ENCODE measurements at places on chromosomes 11 and 22.

GRCh38 chr11:59259047-59259446 is 46.3 kb upstream of the MPEG1 start:
- no peak for DNase-seq

DNA sequence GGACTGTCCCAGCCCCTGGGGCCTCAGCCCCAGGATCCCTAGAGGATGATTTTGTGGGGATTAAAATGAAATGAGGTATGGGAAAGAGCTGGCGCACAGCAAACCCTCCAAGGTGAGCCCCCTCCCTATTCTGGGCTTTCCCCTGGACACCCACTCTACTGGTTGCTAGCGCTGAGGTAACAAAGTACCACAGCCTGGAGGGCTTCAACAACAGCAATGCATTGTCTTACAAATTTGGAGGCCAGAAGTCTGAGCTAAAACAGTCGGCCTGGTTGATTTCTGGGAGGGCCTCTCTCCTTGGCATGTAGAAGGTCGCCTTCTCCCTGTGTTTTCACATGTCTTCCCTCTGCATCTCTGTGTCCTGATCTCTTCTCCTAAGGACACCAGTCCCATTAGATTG is 913.6 kb downstream of the NTM start:
- DNase-seq = no peak

- no peak for DNase-seq
Measured at GRCh38 chr11:773425-773824, 3.9 kb downstream of the GATD1 start.

DNA sequence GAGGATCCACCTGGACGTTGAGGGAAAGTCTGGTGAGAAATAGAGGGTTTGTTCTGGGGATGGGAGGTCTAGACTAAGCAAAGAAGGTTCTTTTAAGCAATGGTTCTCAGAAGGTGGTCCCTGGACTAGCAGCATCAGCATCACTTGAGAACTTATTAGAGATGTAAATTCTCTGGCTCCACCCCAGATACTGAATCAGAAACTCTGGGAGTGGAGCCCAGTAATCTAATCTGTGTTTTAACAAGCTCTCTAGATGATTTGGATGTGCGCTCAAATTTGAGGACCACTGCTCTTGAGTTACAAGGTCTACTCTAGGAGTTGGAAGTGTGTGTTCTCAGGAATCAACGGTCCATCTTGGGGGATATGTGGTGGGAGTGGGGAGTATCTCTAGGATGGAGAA is 3.3 kb upstream of the ABCG4 start:
- no peak for DNase-seq

DNA sequence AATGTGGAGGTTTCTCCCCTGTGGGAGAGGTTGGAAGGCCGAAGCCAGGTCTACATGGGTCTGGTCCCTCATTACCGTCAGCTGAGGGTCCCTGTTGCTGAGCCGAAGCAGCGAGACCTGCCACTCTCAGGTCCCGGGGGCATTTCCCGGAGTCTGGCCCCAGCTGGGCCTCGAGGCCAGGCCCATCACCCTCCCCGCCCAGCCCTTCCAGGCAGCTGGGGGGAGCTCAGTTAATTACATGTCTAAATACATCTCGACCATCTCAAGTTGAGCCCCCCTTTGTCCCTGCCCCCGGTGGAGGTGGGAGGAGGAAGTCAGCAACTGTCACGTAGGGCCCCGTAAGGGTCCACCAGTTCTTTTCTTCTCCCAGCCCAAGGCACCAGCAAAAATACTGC is 3.6 kb downstream of the CDKN1C start:
- DNase-seq = no peak

DNA sequence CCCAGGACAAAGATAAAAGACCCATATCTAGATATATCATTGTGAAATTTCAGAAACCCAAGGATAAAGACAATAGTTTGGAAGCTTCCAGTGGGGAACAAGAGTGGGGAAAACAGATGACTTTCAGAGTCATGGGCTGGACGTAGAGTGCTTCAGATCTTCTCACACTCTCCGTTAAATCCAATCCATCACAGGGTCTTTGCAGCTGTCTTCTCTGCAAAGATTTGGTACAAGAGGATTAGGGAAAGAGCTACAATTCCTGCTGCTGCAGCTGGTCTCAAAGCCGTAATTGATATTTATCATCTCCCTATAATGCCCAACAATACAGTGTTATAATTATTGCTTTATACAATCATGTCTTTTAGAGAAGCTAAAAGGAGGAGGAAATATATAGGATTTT is 63.4 kb upstream of the CLPB start:
- DNase-seq = no peak

DNA sequence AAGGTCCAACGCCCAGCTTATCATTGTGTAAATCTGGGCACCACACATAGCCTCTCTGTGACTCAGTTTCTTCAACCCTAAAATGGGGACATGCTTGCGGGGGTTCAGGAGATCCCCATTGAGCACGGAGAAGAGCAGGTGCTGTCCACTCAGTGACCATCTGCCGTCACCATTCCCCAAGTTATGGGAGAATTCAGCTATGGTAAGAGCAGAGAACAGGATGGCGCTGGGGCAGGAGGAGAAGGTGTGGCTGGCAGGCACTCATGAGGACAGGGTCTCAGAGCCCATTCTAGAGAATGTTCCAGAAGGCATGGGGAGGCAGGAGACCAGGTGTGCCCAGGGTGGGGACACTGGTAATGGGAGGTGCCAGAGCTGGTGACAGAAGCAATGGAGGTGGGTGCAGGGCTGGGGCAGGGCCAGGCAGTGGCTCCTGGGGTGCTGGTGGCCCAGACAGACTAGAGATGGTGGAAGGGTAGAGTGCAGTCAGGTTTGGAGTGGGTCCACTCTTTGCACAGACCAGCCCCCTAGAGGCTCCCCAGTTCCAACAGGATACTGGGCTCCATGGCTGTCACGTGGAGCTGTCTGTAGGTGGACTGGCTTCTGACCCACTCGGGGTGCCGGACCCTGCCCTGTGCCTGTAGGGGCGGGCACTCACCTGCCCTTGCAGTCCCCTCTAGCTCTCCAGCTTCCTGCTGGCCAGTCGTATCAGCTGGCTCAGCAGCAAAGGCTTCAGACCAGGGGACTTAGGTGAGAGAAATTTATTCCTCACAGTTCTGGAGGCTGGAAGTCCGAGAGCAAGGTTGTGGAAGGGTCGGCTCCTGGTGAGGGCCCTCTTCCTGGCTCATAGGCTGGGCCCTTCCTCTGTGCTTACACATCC is 84.7 kb downstream of the CDKN1C start:
- DNase-seq = no peak

DNA sequence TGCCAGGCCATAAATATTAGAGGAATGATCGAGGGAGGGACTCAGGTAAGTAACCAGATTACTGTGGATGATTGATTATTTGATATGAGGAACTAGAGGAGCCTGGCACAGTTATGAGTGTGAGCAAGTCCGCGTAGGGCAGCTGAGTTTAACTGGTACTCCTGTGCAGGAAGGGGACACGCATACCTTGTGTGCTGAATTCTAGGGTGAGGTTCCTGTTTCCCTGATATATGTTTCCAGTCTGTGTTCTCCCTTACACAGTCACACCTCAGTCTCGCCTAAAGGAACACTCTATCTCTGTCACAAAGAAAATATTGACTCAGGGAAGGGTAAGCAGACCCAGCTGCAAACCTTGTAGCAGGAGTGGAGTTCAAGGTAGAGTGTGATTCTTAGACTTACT is 17.4 kb downstream of the SGSM3 start:
- no peak for DNase-seq

DNA sequence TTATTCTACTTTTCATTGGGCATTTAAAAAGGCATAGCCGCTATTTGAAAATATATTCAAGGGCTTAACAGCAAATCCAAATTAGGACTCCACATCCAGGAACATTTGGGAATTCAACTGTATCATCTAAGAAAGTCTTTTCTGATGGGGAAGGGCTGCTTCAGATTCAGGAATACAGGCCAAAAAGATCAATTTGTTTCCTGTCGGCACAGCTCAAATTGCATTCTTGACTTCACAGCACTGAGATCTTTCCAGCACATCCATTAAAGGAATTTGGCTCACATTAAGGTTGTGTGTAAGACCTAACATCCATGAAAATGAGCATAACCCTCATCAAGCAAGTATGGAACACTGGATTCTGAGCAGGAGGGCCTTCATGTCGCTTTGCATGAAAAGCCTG is 1169.5 kb upstream of the CCDC90B start:
- no peak for DNase-seq

DNA sequence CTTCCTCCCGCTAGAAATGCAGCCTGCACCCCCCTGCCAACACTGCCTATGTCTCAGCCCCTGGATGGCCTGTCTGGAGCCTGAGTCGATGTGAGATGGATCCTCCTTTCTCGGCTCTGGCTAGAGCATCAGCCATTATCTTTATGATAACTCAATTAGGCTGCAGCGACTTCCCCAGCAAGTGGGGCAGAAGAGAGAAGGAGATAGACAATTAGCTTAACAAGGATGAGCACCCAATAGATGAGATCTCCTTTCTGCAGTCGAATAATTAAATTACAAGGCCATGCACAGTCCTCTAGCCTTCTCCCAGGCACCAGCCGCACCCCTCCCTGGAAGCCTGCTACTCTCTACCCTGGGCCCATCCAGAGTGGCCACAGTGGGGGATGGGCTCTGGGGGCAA is 179.3 kb downstream of the CEP164 start:
- DNase-seq = no peak

- DNase-seq = no peak
Measured at GRCh38 chr22:39627208-39627607, 56.7 kb downstream of the CACNA1I start.

- DNase-seq = no peak
Measured at GRCh38 chr11:88576741-88577140, 239.2 kb upstream of the CTSC start.

DNA sequence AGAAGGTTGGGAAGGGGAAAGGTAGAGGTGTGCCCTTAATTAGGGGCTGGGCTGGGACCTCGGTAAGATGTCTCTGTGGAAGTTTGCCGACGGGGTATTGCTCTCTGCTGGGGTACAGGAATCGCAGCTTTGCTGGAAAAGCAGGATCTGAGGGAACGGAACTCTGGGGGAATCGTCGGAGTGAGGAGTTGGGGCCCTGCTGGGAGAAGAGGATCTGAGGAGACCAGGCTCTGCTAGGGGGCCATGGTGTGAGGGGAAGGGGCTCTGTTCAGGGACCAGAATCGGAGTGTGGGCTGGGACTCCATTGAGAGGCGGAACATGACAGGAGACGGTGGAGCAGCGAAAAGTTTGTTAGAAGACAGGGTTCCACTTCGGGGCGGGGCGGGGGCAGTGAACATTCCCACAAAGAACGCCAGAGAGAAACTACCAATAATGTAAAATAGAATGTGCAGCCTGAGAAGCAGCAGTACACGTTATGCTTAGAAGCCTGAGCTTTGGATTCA is 456 bp downstream of the AAMDC start:
- DNase-seq = no peak

DNA sequence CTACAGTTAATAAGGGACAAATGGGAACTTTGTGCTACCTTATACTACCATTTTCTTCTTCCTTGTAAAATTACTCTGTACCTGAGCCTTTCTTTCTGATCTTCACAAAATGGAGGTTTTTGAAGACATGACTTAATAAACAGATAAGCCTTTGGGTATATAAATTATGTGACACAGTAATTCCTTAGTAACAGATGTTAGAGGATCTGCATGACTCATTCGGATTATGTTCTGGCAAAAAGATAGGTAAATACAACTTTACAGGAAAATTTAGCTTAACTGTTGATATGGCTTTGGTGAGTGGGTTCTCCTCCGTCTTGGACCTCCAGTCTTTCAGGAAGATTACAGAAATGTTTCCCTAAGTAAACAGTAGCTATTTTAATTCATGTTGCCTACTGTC is 61.8 kb downstream of the BID start:
- DNase-seq = no peak

- DNase-seq = peak; percentile 51
Measured at GRCh38 chr11:65432686-65433582, 10.3 kb downstream of the NEAT1 start.

DNA sequence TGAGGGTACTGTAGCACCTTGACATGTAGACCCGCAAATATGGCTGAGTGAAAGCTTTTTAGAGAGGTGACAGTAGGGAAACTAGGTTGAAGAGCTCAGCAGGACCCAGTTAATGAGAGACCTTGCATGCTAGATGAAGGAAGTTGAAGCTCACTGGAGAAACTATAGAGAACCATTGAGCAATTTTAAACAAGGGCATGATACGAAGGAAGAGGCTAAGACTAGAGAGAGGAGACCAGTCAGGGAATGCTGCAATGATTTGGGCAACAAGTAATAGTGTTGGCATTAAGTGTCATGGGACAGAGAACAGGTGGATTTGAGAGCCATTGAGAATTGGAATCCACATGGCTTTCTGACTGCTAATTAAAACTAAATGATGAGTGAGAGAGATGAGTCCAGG is 4.1 kb downstream of the OLFML1 start:
- no peak for DNase-seq

DNA sequence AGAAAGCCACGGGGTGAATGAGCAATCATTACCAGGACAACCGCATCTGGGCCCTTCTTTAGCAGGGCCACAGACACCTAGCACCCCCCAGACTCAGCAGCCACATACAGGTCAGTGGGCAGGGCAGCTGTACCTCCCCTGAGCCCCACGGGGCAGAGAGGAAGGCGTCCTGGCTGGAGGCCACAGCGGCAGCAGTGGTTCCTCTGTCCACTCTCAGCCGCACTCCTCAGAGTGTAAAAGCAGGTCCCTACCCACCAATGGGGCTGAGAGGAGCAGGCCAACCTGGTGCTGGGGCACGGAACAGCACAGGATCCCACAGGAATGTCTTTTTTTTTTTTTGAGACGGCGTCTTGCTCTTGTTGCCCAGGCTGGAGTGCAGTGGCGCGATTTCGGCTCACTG is 65.5 kb downstream of the APOL1 start:
- DNase-seq = no peak

DNA sequence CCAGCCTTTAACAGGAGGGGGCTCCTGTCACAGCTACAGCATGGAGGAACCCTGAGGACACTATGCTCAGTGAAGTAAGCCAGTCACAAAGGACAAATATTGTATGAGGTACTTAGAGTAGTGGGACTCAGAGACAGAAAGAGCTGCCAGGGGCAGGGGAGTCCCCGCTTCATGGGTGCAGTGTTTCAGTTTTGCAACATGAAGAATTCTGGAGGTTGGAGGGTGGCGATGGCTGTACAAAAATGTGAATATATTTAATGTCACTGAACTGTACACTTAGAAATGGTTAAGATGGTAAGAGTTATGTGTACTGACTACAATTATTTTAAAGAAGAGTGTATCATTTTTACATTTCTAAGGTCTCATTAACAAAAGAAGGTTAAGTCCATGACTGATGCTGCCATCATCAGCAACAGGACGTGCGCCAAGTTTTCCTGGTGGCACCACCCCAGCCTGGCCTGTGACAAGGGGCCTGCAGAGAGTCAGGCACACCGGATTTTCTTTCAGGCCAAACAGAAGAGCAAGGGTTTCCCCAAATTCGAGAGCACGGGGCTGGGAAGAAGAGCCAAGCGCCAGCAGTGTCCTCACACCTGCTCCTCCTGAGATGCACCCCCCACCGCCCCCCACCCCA is 22.1 kb downstream of the YPEL1 start:
- DNase-seq = no peak

DNA sequence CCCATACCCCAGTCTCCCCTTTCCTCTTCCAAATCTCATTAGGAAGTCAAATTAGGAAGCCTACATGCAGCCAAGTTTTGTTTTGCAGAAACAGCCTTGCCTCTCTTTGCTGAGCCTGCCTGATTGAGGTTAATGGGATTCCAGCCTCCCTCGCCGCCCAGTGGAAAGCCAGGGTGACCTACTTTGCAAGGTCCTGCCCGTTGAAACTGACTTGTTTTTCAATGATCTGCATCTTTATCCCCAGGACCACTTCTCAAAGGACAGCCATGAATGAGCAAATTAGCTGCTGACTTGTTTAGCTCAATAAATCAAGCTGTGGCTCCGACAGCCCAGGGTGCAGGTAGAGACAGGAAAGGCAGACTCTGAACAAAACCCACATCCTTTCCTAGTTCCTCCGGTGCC is 110.4 kb downstream of the RRAS2 start:
- no peak for DNase-seq

- no peak for DNase-seq
Measured at GRCh38 chr11:129234978-129235377, 42.9 kb upstream of the ARHGAP32 start.

Measured in NCI-H345 (cell line).